MV-4-11 (cell line): ENCODE measurements at places on chromosomes 5 and 9.

- DNase-seq = no peak
Observed at GRCh38 chr5:14059810-14060209, 83.3 kb upstream of the TRIO start.

- no peak for DNase-seq
Observed at GRCh38 chr5:89315286-89316100, 432.5 kb upstream of the MEF2C start.

GRCh38 chr9:136820971-136821825 lies 13.4 kb downstream of the RABL6 start:
- DNase-seq = no peak

DNA sequence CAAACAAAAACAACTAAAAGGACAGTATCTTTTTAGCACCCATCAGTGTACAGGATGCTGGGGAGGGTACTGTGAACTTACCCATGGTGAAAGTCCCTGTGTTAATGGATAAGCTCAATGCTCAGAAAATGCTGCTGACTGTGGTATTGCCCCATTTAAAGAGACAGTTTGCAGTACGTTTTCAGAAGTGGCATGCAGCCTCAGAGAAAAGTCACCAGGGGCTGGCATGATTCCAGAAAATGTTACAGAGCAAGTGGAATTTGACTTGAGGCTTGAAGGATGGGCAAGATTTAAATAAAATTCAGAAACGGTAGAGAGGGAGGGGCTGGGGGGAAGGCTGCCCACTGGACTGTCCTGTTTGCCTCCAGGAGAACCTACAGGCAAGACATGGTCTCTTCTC lies 7.2 kb downstream of the S1PR3 start:
- peak; percentile 27 for DNase-seq

DNA sequence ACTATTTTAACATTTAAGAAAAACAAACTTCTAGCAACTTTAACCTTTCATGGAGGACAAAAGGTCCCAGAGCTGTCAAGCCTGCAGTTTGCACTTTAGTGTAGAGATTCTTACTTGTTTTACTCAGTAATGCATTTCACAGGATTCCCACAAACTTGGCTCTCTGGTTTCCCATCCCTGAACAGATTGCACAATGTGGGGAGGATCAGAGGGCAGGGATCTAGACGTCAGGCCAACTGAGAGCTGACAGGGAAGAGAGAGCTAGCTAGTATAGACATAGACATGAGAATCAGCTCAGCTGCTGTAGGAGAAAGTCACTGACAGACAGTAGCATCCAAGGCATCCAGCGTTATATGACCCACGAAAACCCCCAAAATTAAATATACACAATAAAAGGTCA lies 20.9 kb upstream of the BNIP1 start:
- DNase-seq = peak; percentile 4

DNA sequence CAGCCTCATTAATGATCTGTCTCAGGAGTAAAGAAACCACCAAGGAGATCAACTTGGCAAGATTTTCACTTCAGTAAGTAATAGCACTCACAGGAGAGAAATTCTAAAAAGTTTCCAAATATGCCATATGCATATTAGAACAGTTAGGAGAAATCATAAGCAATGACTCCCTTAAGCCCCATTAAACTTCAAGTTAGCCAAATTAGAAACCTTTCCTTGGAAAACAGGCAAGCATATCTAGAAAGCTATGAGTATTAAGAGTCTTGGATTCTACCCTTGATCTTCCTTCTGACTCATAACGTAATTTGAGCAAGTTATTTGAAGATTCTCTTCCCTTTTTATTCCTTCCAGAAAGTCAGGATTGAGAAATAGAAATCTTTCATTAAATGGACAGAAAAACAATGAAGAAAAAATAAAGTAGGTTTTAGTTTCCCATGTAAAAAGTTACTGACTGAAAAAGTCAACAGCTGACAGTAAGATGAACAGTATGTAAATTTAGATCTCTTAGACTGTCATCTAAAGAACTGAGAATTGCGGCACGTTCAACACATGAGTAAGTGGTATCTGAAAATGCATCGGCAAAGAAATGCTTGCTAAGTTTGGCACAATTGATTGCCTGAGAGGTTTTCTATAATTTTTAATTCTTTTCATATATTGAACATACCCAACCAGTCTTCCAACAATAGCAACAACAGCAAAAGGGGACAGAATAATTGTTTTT lies 565.7 kb upstream of the FTMT start:
- peak; percentile 61 for DNase-seq

GRCh38 chr9:94783102-94783682 lies 56.7 kb downstream of the AOPEP start:
- peak; percentile 60 for DNase-seq

GRCh38 chr9:129079829-129080228 lies 1.1 kb upstream of the DOLPP1 start:
- no peak for DNase-seq

- peak; percentile 82 for DNase-seq
Observed at GRCh38 chr5:60820593-60821487, 23.2 kb downstream of the ELOVL7 start.

- DNase-seq = no peak
Observed at GRCh38 chr9:37378613-37379004, 43.9 kb upstream of the GRHPR start.

GRCh38 chr9:18861609-18862544 lies 171.1 kb downstream of the SAXO1 start:
- no peak for DNase-seq

GRCh38 chr5:174295702-174296436 lies 250.4 kb downstream of the NSG2 start:
- DNase-seq = no peak

GRCh38 chr5:56277573-56277972 lies 44.4 kb upstream of the ANKRD55 start:
- DNase-seq = no peak

DNA sequence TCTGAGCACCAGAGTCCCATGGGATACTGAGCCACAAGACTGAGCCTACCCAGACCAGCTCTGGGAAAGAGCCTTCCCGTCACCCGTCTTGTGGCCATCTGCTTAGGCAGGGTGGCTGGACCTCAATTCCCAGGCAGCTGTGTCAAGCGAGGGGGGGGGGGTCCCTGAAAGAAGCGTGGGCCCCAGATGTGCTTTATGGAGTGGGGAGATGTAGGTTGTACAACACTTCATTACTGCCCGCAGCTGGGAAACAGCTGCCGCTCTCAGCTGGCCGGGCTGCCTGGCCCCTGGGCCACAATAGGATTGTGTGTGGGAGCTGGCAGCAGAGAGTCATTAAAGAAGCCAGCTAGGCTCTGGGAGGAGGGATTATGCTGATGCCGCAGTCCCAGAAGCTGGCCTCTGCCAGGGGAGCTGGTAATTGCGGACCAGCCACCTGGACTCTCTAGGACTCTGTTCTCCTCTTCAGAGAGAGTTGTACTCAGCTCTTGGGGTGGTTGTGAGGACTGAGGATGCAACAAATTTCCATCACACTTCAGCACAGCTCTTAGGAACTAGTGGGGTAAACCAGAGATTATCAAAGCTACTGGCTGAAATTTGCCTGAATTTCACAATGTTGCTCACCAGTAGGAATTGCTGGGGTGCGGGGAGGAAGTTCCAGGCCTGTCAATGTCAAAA lies 145.4 kb downstream of the GADD45G start:
- no peak for DNase-seq

DNA sequence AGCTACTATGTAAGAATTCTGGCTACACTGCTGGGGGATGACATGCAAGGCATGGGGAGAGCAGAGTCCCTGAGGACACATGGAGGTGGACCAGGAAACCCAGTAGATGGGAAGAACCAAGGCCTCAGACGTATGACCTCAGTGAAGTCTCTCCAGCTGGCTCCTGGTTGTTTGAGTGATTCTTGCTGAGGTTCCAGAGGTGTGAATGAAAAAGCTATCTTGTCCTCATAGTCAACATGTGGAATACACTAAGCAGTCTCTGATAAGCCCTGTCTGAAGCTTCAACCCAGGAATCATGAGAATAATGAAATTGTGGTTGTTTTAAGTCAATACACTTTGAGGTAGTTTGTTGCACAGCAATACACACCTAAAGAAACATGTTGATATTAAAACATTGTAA lies 78.0 kb downstream of the GABRA6 start:
- no peak for DNase-seq

DNA sequence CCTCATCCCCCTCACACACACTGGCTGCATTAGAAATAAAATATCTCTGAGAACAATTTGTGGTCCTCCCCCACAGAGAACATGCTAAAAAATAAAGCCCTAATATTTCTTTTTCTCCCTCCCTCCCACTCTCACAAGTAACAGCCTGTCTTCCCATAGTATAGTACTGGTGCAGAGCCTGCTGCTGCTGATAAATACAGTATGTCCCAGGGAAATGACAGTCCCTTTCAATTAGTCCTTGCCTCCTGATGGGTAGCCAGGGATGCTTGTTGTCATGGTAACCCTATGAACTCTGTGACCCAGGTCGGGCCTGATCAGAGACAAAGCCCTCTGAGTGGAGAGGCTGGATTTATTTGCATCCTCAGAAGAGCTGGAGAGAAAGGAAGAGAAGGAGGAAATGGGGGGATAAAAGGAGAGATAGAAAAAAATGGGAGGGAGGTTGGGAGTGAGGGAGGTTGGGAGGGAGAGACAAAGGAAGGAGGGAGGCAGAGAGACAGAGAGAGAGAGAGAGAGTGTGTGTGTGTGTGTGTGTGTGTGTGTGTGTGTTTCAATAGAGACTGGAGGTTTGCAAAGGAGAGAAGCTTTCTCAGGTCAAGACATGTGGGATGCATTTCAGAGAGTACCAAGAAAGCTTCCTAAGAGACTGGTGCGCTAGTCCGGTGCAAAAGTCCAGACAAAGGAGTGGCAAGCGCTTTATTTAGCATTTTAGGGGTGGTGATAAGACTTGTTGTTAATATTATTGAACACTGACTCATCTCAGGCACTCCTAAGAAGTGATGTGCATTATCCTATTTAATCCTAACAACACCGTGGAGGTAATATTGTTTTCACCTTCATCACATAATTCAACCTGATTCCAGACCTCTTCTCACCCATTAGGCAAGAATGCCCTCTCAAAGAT lies 260.8 kb downstream of the FAM114A2 start:
- no peak for DNase-seq

DNA sequence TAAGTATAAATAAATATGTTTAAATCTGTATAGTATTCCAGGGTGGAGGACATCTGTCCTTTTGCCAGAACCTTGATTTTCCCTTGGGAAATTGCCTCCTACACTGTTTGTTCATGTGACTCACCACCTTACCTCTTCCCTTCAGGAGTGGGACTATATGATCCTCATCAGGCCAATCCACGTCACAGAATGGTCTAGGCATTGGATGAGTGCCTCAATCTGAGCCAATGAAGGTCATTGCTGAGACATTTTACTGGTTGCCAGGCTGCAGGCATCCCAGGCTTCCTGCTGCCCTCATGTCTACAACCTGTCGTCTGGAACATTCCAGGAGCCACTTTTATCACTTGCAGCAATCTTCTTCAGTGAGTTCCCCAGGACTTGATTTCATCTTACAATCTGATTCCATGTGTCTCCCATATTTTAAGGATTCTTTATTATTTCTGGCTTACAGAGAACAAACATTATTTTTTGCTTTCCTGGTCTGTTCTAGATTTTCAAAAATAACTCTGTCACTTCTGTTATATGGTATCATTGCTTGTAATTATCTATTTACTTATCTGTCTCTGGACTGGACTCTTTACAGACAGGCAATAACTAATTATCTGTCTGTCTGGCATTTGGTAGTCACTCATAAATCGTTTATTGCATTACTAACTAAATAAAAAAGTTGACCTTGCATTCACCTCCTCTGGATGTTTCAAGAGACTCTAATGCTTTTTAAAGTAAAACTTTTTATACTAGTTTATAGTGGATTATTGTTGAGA lies 107.3 kb upstream of the APC start:
- DNase-seq = no peak

DNA sequence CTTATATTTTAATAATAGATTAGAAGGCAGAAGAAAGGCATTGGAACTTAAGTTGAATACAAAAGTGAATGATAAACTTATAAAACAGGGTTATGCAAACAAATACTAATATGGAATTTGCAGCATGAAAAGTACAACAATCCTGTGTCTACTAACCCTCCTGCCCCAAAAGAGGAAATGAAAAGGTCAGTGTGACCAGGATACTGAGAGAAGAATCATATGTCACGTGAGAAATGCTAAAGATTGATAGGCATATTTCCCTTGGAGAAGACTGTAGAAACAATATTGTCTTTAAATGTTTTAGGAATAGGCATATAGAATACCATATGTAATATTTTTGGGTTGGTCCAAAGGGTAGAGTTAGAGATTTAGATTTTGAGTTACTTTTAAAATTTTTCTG lies 3.8 kb downstream of the WDR36 start:
- DNase-seq = peak; percentile 30

GRCh38 chr5:176780176-176781053 lies 29.9 kb upstream of the UNC5A start:
- DNase-seq = peak; percentile 8

- DNase-seq = no peak
Observed at GRCh38 chr9:74496406-74496805, 729 bp upstream of the RORB start.

- peak; percentile 16 for DNase-seq
Observed at GRCh38 chr5:177086654-177087397, at the start of gene FGFR4. Gene FGFR4 (plus strand): TSS chr5:177086915. CDS start chr5:177089603, 2,688 bp downstream.

DNA sequence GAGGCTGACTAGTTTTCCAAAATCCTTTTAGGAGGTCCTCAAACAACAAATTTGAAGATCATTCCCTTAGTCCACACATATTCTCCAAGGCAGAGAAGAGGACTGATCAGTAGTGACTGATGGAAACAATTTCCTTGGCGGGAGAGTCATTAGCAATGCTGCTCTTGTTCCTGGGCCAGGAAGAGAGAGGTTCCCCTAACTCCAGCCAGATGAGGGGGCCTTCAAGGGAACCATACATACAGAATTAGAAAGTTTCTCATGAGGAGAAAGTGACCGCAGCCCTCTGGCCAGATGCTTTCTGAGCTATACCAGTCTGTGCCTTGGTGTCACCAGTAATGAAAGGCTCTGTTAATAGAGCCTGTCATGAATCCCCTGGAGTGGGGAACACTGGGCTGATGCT lies 539.4 kb downstream of the BNC2 start:
- no peak for DNase-seq

DNA sequence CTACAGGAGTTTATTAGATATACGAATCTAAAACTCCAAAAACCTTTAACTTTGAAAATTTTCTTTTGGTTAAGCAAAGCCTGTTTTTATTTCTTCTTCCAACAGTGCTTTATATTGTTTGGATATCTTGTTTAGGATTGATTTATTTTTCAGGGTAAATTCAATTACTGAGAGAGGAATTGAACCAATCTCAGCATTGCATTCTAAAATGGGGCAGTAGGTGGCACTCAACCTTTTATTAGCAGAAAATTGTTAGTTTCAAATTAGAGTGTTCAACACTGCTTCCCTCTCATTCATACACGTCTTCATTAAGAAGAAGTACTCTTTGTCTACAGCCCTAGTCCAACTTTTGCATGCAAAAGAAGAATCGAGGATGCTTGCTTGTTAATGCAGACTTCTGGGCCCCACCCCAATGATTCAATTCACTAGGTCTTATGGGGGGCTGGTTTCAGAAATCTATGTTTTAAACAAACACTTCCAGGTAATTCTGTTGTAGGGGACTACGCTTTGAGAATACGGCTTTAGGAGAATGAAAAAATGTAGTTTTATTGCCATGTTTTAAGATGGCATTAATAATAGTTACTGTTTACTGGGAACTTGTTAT lies 26.6 kb downstream of the MRPL22 start:
- DNase-seq = no peak

- no peak for DNase-seq
Observed at GRCh38 chr9:15079989-15080388, 169.8 kb upstream of the FREM1 start.
